ENCODE measurements at places on chromosomes 4 and X.

DNA sequence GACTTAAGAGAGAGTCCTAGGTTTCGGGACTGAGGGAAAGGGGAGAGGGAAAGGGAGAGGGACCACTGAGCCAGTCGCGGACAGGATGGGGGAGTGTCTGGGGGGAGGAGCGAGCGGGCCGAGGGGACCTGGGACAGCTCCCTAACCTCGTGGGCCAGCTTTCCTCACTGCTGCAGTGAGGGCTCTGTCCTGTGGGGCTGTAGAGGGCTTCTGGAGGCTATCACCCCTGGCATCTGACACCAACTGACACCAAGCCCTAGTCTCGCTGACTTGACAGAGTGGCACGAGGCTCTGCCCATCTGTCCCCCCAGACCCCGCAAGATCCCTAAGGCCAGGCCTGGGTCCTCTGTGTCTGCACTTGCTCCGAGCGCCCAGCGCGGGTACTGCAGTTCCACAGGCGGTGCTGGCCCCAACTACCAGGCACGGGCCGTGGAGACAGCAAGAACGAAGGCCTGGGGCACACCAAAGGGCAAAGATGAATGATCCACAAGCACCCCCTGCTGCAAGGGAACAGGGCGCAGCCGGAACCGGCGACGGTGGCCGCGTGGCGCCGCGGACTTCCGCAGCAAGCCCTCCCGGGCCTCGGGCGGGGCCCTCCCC, 465 bp downstream of the HAUS7 start:
- DNase-seq, result peak; percentile 18

DNA sequence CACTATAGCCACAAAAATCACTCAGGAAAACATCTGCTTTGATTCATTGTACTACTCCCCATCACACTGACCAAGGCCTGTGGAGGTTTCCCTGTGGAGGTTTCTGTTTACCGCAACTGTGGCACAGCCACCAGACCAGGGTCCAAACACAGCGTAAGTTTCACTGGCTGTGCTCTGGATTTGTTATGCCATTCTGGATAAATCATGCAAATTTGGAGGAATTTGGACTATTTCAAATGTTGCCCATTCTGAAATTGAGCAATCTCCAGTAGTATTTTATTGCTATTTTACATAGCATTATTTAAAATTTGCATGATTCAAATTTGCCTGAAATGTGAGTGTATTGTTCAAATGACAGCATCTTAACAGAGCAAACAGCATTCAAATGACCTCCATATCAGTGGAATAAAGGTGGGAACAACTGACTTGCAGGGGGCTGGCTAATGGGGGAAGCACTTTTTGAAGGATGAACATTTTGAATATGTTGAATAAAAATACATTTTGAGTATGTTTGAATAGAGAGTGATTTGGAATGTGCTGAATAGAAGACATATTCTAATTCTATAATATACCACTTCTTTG, 66.1 kb upstream of the ACSL1 start:
- DNase-seq, result no peak

GRCh38 chr4:126568652-126569570, 1063.8 kb upstream of the INTU start:
- no peak for DNase-seq

DNA sequence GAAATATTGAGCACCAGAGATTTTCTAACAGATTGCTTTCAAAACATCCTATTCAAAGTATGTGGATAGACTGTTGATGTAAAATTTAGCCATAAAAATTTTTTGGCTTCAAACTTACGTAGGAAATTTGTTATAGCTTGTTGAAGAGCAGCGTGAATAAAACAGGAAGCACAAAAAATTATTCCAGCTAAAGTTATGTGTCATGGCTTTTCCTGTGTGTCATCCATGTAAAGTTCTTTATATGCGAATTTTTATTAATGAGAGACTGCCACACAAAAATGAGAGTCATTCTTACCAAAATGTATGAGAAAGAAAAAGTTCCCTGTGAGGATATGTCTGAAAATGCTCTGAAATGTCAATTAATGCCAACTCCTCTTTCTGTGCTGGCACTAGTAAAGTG, 19.5 kb downstream of the EPGN start:
- no peak for DNase-seq

Measured in natural killer cell (primary cell).